ENCODE measurements at places on chromosomes 12 and 14.

GRCh38 chr14:49497725-49498348, 88.3 kb downstream of the RPS29 start:
- DNase-seq, result peak; percentile 77

DNA sequence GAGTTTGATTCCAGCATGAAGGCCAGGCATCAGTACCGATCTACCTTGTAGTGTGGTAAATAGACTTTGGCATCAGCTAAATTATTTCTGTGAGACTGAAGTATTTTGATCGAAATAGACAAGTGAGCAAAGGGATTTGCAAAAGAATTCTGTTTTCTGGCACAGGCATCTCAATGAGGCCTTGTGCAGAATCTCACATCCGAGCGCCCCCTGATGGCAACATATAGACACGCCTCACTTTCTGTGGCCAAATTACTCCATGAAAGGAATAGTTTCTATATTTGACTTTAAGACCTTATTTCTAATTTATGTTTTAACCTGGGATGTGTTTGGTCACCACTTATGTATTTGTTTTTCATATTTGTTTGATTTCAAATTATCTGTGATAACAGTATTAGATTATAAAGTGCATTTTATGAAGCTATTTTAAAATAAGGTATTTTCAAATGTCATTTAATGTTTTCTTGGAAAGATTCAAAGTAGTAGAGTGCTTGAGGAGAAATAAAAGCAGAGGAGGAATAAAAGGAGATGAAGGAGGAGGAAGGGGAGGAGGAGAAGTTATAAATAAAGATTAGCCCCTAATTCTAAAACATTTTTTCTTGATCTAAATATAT, 731.9 kb downstream of the NRXN3 start:
- DNase-seq, result peak; percentile 32

- no peak for DNase-seq
Measured at GRCh38 chr14:90496379-90496778, 99.5 kb downstream of the CALM1 start.

DNA sequence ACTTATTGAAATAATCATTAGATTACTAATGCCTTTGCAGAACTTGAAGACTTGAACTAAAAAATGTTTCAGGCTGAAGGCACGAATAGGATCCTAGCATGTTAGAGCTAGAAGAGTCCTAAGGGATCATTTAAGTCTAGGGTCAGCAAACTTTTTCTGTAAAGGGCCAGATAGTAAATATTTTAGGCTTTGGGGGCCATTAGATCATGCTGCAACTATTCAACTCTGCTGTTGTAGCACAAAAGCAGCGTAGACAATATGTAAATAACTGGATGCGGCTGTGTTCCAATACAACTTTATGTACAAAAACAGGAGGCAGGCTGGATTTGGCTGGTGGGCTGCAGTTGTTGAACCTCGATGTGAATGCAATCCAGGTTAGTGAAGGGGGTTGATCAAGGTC, 221.7 kb downstream of the ATP23 start:
- DNase-seq, result no peak

DNA sequence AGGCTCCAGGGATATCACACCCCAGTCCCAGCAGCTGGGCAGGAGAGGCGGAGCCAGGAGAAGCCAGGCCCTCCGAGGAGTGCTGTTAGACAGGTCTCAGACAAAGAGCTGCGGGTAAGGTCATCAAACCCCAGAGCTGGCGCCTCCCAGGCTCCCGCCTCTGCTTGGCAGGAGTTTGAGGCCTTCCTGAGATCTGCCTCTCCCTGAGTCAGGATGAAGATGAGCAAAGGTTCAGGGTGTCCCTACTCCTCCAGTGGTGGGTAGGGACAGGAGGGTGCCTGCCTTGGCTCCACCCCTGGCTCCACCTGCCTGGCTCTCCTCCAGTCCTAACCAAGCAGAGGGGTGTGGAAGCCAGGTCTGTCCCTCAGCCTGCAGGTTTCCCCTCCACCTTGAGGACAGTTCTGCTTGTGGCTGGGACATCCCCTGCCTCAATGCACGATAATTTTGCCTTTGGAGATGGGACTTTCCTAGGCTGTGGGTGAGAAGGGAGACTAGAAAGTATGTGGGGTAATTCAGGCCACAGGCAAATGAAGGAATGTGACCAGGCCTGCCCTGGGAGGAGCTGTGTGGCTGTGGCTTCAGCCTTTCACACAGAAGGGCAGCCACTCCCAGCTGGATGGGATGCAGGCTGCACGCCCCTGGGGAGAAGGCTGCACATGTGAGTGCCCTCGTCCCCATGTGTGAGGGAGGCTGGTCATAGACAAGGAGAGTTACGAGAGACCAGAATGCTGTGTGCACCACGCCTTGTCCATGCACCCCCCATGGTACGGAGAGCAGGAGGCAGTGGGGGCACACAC, 2.2 kb downstream of the PLEKHG6 start:
- DNase-seq, result no peak

- DNase-seq, result no peak
Measured at GRCh38 chr12:886206-886605, 63.3 kb downstream of the RAD52 start.

GRCh38 chr14:105369653-105370040, 28.7 kb upstream of the TEX22 start:
- DNase-seq, result no peak

GRCh38 chr12:86647800-86648199, 391.6 kb upstream of the MGAT4C start:
- no peak for DNase-seq

DNA sequence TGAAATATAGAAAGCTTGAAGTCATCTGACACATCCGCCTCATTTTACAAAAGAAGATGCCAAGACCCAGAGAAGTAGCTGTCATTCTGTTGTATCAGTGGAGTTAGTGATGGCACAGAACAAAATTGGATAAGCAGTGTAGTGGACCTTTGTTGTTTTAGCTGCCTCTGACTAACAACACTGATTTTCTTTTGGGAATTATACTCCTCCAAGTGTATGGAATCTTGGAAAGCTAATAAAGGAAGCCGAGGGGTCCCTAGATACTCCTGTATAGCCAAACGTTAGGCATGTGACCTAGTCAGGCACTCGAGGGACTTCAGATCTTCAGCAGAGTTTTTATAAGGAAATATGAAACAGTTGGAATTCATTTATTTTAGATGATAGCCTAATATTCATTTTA, 94.5 kb downstream of the OTOGL start:
- no peak for DNase-seq

Measured in NCI-H2227 treated with DMSO at 0.1 percent for 48 hours (cell line).